NCI-H1436 treated with DMSO at 0.1 percent for 48 hours (cell line): ENCODE measurements at places on chromosomes 3 and 15.

- DNase-seq = no peak
Observed at GRCh38 chr3:183485093-183485492, 56.7 kb upstream of the MCF2L2 start.

DNA sequence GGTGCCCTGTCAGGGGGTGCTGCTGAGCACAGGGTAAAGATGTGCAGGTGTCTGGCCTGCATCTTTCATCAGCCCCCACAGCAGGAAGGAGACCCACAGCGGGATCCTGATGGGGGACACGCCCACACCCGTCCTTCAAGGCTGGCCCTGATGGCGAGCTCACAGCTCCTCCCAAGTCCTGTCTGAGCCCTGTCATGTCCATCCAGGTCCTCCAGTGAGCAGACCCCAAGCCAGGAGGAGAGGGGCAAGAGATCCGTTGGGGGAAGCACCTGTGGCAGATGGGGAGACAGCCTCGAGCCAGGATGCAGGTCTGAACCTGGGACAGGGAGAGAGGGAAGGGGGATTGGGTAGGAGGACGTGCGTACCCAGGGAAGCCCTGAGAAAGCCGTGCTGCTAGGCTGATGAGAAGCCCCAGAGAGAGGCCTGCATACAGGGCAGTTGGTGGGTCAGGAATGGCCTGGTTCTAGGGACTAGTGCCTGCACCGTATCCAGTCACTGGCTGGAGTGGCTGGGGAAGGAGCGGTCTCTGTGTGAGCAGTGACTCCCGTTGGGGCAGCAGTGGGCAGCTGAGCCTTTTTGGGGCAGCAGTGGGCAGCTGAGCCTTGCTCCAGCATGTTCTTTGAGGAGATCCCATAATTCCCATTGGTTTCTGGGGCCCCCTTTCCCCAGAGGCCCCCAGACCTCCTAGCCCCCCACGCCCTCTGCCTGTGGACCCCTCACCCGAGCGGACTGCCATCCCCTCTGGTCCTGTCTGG is 133.3 kb upstream of the MEF2A start:
- DNase-seq = no peak

DNA sequence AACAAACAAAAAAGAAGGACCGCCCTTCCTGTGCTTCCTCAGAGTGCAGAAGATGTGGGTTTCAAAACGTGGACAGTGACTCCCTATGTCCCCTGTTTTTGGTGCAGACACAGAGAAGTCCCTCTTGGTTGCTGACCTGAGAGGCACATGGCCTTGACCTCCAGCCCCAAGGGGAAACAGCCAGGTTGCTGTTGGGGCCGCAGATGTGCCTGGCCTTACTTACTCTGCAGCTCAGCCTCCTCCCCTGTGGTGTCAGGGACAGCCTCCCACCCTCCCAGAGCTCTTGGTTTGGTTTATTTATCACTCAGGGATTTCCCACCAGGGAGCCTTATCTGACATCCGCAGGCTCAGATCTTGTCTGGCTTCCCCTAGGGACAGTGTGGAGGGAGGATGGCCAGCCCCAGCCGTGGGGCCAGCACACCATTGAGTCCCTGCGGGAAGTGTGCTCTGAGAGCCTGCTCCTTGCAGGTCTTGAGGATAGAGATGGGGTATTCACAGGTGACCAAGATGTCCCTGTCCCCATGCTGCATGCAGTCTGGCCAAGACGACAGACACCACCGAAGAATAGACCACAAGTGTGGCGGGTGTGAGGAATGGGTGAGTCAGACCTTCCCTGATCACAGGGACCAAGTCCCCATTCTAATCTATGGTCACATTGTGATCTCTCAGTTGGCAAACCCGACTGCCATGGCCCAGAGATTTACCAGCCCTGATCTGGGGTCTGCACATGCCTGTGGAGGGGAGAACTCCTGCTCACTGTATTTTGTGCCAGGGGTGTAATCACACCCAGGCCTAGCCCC is 134.3 kb upstream of the ABHD17C start:
- DNase-seq = no peak

- no peak for DNase-seq
Observed at GRCh38 chr15:48614051-48614450, 31.5 kb downstream of the FBN1 start.

GRCh38 chr15:57510647-57511046 is 81.1 kb upstream of the MYZAP start:
- DNase-seq = no peak

DNA sequence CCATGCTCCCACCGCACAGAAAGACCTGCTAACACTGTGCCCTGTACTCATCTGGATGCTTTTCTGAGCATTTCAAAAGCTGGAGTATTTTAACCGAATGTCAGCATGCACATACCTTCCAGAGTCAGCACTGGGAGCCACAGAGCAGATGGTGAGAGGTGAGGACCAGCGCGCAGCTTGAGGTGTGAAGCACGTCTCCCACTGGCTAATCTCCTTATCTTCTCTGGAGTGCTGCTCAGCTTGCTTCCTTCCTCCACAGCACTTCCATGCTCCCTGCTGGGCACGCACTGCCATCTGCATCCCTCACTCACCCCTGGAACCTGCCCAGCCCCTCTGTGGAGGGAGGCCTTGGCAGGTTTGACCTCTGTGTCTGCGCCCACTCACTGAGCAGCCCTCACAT is at the start of gene GNB5:
GNB5 (minus strand) TSS at position 186 of the 400 bp plus-strand sequence. CDS start 6,716 bp downstream, outside the sequence.
- no peak for DNase-seq
